ENCODE measurements at places on chromosomes 4 and X.
A peak's percentile ranks its signal among the peaks of the same experiment; 100 is the strongest.

GRCh38 chr4:81508411-81509185 lies 36.9 kb upstream of the RASGEF1B start:
- DNase-seq: no peak

DNA sequence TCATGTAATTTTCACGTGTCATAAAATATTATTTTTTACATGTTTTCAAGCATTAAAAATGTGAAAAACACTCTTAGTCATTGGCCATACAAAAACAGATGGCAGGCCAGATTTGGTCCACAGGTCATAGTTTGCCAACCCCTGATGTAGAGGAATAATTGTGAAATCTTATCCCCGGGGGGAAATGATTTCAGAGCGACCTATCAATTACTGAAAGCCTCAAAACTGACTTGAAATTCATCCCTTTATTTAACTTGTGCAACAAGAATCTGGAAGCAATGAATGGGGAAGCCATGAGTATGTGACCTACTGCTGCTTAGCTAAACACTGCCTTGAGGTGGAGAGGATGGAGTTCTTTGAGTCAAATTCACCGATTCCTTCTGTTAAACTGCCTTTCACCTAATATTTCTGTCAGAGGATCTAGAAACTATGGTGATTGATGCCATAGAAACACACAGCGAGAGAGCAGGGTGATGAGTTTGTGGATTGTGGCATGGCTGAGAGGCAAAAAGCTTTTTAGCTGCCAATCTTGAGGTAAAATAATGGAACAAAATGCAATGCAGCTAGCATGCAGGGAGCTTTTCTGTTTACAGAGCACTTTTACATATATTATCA lies 30.3 kb upstream of the BRS3 start:
- DNase-seq: no peak

DNA sequence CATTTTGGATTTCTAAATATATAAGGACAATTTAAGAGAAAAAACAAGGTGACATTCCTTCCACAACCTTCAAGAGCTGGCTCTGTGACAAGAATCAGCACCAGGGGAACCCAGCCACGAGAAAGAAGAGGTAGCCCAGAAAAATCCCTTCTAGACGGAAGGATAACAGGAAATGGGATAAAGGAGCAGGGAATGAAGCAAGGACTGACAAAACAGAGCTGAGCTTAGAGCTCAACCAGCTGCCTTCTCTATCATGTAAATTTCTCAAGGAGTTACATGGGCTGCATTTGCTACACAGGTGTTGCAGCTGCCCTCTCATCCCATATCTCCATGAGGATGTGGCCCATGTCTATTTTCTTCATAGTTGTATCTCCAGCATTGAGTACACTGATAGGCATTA lies 154.2 kb upstream of the PRDX4 start:
- DNase-seq: no peak

- DNase-seq: no peak
These were observed 28.4 kb downstream of the BOD1L1 start for GRCh38 chr4:13599159-13599558.

GRCh38 chr4:10722957-10723356 lies 38.4 kb upstream of the CLNK start:
- DNase-seq: no peak

- DNase-seq: no peak
These were observed 100.1 kb upstream of the KLF3 start for GRCh38 chr4:38563707-38564495.

DNA sequence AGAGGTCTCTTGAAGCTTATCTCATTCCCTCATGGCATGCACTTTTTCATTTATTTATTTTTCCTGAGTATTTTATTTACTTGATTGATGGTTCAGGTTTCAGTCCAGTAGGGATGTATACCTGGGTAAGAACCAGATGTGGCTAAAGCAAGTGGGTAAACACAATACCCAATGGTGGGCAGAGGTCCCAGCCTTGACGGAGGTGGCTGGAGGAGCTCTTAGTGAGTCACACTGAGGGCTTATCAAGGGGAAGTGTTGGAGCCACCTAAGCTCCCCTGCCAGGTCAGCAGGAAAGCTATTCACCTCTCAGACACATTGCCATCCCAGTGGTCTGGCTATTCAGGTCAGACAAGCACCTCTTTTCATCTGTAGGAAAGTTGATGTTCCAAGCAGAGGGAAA lies 236.2 kb upstream of the MAGEB16 start:
- no peak for DNase-seq

GRCh38 chr4:161714931-161715330 lies 448.9 kb downstream of the FSTL5 start:
- DNase-seq: no peak

GRCh38 chr4:81468678-81469077 lies 3.0 kb downstream of the RASGEF1B start:
- no peak for DNase-seq

GRCh38 chr4:3819210-3819919 lies 53.2 kb downstream of the ADRA2C start:
- no peak for DNase-seq

DNA sequence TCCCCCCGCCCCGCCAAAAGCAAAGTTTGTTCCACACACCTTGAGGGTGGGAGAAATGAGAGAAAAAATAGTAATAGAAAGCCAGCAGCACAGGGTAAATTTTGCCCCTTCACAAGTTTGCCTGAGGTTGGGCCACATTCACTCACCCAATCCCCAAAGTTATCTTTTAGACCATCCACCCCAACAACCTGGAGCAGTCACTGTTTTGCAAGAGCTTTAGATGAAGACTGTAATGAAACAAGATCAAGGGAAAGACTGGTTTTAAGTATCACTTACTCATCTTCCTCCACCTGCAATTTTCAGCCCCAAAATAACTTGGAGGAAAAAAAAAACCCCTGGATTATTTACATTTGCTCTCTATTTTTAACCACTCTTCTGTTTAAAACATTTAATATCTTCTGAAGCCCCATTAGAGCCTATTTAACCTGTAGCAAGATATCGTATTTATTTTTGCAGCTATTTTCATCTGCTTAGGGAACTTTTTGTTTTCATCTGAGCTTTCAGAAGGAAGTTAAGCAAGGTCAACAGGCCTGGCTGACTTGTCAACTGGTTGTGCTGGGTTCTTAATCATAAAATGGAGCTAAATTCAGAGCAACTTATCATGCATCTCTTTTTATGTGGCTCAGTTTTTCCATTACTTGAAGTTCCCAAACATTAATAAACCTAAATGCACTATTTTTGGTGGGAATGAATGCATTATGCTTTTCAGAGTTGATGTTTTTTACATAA lies 24.6 kb upstream of the TBL1X start:
- DNase-seq: no peak

- DNase-seq: no peak
These were observed 2542.7 kb downstream of the PCDH7 start for GRCh38 chr4:33262824-33263223.

GRCh38 chr4:4416981-4417380 lies 30.1 kb downstream of the NSG1 start:
- no peak for DNase-seq

- DNase-seq: no peak
These were observed 64.6 kb downstream of the CLDN22 start for GRCh38 chr4:183255487-183255886.

DNA sequence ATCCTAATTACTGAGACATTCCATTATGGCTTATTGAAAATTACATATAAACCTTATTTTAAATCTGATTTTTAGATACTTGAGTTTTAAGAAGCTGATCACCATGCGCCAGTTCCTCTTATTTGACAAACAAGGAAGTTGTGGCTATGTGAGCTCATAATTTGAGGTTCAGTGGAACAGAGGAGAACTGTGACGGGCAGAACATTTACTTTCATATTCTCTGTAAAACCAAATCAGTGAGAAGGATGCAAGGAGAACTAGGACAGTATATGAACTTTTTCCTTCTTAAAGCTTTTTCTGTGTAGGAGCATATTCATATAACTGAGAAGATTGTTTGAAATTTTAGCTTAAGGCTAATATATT lies 25.3 kb downstream of the STIM2 start:
- DNase-seq: no peak

DNA sequence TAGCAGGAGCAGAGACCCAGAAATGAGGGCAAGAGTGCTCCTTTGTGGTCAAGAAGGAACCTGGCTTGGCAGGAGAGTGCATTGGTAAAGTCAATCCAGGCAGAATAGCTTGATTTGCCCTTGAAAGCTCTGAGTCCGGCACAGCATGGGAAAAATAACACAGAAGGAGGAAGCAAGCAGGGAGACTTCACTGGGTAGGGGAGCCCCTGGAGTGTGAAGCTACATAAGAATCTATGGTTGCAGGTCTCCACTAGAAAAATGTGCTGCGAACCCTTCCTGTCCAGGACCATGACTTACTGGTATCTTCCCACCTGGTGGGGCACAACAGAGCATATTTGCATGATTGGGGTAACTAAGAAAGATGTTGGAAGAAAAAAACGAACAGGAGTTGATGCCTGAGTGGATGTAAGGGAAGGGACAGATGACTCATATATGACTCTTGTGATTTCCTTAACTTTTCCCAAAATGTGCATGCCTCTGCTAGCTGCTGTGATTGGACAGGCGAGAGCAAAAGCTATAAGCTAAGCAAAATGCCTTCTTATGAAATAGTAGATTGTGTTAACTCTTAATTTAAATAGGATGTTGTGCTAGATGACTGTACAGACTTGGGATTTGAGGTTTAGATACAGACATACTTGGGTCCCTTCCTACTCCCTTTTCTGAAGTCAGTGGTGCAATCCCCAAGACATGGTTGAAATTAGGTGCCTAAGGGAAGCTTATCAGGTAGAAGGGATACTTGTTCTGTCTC lies 3.3 kb downstream of the IL13RA1 start:
- DNase-seq: peak; percentile 87

DNA sequence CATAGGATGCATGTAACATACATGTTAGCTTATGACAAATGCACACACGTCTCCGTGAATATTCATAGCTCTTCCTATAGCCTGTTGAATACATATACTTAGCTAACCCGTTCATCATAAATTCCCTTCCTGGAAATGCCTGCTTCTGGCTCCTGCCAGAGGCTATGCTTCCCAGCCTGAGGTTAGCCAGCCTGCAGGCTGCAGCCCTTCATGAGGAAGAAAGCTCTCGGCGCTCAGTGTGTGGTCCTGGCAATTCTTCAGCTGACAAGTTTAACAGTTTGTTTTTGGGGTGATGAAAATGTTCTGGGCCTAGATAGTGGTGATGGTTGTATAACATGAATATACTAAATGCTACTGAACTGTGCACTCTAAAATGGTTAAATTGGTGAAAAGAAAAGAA lies 48.8 kb upstream of the MAN2B2 start:
- peak; percentile 7 for DNase-seq

DNA sequence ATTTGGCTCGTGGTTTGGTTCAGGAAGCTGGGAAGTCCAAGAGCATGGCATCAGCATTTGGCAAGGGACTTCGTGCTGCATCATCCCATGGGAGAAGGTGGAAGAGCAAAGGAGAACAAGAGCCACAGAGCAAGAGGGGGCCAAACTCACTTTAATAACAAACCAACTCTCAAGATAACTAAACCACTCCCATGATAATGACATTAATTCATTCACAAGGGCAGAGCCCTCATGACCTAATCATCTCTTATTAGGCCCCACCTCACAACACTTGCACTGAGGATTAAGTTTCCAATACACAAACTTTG lies 113.4 kb upstream of the ATXN3L start:
- DNase-seq: peak; percentile 78

DNA sequence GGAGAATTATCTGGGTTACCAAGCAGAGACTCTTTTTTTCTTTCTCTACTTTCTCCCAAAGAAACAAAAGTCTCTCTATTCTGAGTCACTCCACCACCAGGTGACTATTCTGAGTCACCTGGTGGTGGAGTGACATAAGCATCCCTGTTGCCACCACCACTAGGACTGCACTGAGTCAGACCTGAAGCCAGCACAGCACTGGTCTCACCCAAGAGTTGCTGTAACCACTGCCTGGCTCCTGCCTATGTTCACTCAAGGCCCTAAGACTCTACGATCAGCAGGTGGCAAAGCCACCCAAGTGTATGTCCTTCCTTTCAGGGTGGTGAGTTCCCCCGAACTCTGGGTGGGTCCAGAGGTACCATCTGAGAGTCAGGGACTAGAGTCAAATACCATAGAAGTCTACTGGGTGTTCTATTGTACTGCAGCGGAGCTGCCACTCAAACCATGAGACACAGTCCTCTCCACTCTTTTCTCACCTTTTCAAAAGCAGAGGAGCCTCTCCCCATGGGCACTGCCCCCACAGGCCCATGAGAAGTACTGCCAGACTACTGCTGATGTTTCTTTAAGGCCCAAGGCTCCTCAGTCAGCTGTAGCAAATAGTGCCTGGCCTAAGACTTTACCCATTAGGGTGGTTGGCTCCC lies 209.6 kb upstream of the IRS4 start:
- no peak for DNase-seq

DNA sequence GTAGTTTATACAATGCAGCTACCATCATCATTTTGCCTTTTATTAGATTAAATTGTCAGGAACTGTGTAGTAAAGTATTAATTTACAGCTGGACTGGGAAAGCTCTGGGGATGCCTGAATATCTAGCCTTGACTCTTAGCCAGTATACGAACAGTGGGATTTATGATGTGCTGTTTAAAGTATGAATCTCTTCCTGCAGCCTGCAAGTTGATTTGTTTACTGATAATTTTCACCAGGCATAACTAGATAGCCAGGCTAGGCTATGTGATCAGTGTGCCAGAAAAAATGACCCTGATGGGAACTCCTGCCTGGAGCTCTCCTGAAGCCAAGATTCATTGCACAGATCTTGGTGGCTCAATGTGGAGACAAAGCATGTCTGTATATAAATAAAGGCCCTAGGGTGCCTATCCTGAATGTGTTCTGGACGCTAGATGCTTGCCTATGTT lies 119.2 kb downstream of the SCLT1 start:
- DNase-seq: no peak

GRCh38 chrX:112651766-112652165 lies 28.0 kb downstream of the LHFPL1 start:
- peak; percentile 72 for DNase-seq

DNA sequence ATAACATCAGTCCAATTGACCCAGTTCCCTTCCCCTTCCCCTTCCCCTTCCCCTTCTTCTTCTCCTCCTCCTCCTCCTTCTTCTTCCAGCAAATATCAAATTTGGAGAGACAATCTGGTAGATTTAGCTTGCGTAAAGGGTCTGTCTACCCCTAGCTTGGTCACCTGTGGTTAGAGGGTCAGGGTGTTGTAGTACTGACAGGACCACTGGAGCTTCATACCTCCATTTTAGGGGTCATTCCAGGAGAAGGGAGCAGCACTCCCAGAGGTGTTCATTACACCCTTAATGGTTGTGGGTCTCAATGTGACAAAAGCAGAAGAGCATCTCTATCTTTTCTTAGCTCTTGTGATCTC lies 3.7 kb upstream of the FGB start:
- DNase-seq: no peak

DNA sequence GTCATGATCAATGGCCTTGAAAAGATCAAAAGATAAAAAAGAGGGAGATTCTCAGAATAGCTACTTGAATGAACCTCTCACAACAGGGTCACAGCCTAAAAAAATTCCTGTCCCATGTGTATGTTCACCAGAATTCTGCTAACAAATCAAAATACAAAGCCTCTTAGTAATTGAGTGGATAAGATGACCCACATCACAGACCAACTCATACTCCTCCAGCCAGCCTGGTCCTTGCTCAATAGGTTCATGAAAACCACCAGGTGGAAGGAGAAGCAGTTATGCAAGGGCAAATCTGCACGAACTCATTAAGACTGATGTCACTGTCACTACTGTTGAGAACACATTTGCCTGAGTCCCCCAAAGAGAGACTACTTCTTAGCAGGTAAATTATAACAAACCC lies 21.5 kb downstream of the WDFY3 start:
- DNase-seq: no peak

Measured in HCEC 1CT (cell line).